Esophagus squamous epithelium (tissue), 5 donors: ENCODE measurements at places on chromosomes 4 and X. TPM values are rescaled to one million over a fixed set of nuclear protein-coding genes. Genes with fewer than 3 reads are reported as not detected.
A peak's percentile ranks its signal among the peaks of the same experiment; 100 is the strongest.

DNA sequence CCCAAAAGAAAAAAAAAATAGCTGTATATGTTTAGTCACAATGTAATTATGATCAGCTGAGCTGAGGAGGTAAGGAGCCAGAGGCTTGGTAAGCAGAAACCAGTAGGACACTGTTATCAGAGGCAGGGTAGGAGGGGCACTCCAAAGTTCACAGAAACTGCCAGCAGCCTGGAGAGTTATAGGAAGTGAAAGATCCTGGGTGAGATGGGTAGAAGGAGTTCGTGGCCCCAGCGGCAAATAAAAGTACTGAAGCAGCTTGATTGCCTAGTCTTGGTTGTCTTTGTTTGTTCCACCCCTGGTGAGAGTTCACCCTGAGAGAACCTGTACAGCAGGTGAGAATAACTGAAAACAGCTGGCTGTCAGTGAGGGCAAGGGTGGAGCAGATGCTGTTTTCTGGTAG lies 340.8 kb downstream of the ADGRL3 start:
- H3K4me1 ChIP-seq = no peaks in the 10 kb centered on the region
- H3K27me3 ChIP-seq = no peaks in the 10 kb centered on the region
- H3K4me3 ChIP-seq = no peak overlapping the region
- H3K36me3 ChIP-seq = no peaks in the 10 kb centered on the region
- H3K27ac ChIP-seq = no peak overlapping the region
- no peak for DNase-seq

DNA sequence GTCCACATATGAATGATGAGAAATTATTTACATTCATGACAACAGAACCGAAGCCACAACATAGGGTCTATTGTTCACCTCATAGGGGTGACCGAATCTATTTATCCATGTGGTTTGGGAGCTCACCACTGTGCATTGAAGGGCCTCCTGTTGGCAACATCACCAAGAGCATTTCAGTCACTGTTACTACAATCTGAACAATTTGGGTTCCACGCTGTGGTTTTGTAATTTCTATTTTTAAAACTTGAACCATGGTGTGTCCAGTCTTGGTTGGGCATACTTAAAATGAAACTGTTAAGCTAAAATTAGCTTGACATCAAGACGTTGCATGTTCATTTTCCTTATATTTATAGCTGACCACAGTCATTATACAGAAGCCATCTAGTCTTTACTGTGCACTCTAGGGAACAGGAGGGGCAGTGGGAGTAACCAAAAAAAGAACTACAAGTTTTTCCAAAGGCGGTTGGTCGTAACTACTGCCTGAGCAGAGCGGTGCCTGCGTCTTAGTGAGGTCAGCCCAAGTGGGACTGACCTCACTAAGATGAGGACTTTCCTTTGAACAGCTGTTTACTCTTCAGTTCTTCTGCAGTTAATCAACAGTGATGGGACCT lies 192.1 kb downstream of the SPRY1 start:
- peaks cover 6% of the 10 kb centered on the region for H3K4me1 ChIP-seq
- H3K27me3 ChIP-seq = no peaks in the 10 kb centered on the region
- H3K36me3 ChIP-seq = no peaks in the 10 kb centered on the region
- no peak for DNase-seq
- peak overlapping the region; percentile 9 for H3K27ac ChIP-seq

Gene HPGD
- total RNA-seq = 54.8 TPM

DNA sequence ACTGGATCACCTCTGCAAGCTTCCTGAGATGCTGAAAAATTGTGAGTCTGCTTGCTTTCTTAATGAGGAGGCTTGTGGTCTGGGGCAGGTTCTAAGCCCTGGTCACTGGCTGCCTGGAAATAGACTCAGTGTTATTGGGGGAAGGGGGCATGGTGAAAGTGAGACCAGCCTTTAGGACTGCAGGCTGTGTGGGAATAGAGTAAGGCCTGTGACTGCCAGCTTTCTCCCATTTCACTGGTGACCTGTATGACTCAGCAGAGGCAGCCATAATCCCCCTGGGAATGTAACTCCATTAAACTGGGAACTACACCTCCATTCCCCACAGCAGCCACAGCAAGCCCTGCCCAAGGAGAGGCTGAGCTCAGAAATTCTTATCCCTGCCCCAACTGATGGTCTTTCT lies 55.9 kb upstream of the IL15 start:
- no peak for DNase-seq
- H3K27ac ChIP-seq = no peak overlapping the region
- H3K27me3 ChIP-seq = no peaks in the 10 kb centered on the region
- H3K4me1 ChIP-seq = no peaks in the 10 kb centered on the region
- H3K4me3 ChIP-seq = no peak overlapping the region

DNA sequence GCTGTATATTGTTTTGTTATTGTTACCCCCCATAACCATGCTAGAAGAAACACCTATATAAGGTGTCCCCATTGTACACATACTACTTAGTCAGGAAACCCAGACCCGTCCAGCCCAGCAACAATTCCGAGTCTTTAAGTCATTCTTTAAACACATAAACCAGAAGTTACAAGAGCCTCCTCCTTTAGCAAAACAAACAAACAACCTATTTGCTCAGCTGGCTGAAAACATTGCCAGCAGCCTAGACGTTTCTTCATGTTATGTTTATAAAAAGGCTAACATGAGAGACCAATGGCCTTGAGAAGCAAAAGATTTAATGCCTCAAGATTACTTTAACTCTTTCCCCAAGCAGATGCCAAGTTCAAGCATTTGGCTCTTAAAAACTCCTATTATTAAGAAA lies 1.4 kb downstream of the ACOX3 start:
- H3K4me3 ChIP-seq = peak overlapping the region; percentile 83
- H3K4me1 ChIP-seq = peaks cover 46% of the 10 kb centered on the region

GRCh38 chr4:152605641-152606335 lies 69.9 kb upstream of the FBXW7 start:
- H3K27me3 ChIP-seq = no peaks in the 10 kb centered on the region
- DNase-seq = no peak
- peaks cover 34% of the 10 kb centered on the region for H3K4me1 ChIP-seq
- no peak overlapping the region for H3K4me3 ChIP-seq

Gene MTNR1A
- total RNA-seq = not detected

- H3K4me1 ChIP-seq = peaks cover 9% of the 10 kb centered on the region
- no peak overlapping the region for H3K27ac ChIP-seq
- no peak for DNase-seq
- H3K36me3 ChIP-seq = no peaks in the 10 kb centered on the region
- no peak overlapping the region for H3K4me3 ChIP-seq
- no peaks in the 10 kb centered on the region for H3K27me3 ChIP-seq
Measured at GRCh38 chr4:155906554-155907247, 3.2 kb downstream of the TDO2 start.

GRCh38 chr4:23805450-23805851 lies 84.4 kb downstream of the PPARGC1A start:
- no peaks in the 10 kb centered on the region for H3K36me3 ChIP-seq
- H3K4me1 ChIP-seq = no peaks in the 10 kb centered on the region
- H3K27ac ChIP-seq = no peak overlapping the region
- no peak overlapping the region for H3K4me3 ChIP-seq
- no peak for DNase-seq

Gene HTN3
- not detected for total RNA-seq
